ENCODE measurements at places on chromosomes 12 and 14. TPM values are rescaled to one million over a fixed set of nuclear protein-coding genes. Genes with fewer than 3 reads are reported as not detected.

- no peaks in the 10 kb centered on the region for H3K36me3 ChIP-seq
- H3K27ac ChIP-seq: no peak overlapping the region
- no peaks in the 10 kb centered on the region for H3K27me3 ChIP-seq
These were observed 47.9 kb downstream of the TMEM117 start for GRCh38 chr12:43883748-43884147.

The VWF gene
- 0.48 TPM for total RNA-seq

DNA sequence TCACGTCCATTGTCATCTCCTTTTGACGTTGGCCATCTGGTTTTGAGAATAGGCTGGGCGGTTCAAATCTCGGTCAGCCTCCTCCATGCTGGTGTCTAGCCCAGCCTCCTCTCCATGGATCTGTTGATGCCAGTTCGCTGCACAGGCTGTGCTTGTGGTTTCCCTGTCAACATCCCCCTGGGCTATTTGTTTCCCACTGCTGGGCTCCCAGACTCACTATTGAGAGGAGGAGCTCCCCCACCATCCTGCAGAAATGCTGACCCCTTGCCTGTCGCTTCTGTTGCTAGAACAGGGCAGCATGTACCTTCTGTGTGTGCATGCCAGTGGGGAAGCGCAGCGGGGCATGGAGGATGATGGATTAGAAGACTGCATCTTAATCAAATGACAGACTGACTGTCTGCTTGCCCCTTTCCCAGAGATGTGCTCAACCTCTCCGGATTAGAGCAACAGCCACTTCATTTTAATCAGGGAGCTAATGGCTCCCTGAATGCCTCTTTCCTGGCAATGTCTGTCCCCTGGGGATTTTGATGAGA is 170.5 kb downstream of the TSPAN9 start:
- H3K27ac ChIP-seq: no peak overlapping the region
- peaks cover 14% of the 10 kb centered on the region for H3K4me1 ChIP-seq
- DNase-seq: no peak

The RAD9B gene
- 0.09 TPM for total RNA-seq

DNA sequence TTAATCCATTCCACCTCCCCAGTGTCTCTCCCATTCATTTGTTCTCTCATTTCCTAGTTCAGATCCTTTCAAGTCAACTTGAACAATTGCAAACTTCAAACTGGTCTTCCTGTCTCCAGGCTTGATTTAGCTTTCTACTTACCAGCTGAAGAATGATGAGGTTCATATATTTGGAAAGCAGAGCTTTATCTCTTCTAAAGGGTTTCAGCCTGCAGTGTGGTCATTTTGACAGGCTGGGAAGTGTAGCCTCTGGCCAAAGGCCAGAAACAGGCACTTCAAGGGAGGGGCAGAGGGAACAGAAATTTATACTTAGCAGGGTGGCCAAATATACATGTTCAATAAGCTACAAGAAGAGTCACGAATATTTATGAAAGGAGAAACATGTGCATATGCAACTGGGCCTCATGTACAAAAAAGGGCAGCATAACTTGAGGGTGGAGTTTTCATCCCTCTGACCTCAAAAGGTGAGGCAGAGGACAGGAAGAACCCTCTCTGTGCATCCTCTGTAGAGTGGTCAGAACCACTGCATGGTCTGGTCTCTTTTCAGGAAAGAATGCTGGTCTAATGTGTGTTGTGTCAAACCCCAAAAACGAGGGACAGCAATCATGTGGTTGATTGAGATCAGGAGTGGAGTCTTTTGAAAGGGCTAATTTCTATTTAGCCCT is 34.0 kb upstream of the HECTD1 start:
- no peak for DNase-seq
- no peaks in the 10 kb centered on the region for H3K27me3 ChIP-seq
- peaks cover 19% of the 10 kb centered on the region for H3K4me1 ChIP-seq
- no peaks in the 10 kb centered on the region for H3K36me3 ChIP-seq
- peak overlapping the region; percentile 13 for H3K27ac ChIP-seq
- no peak overlapping the region for H3K4me3 ChIP-seq

The SDR9C7 gene
- not detected for total RNA-seq

DNA sequence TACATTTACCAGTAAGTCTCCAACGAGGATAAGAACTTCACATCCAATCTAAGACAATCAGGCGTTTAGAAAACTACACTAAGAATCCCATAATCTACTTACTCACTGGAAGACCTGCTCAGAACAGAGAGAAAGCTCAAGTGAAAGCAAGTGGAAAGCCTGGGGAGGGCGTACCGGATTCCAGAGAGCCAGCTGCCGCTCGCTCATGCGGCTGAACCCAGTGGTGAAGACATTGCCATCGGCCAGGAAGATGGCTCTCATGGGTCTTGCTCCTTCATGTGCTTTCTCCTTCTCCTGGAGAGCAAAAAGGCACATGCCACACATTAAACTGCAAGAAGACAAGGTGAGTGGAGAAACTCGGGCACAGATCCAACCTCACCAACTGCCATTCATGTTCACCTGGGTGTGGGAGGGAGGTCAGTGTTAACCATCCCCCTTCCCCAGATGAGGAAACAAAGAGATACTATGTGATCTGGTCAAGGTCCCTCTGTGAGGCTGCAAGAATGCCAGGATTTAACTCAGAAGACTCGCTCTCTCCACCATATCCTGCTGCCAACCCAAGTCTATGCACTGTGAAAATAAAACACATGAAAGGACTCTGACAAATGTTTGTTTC is 23.5 kb upstream of the SELPLG start:
- no peak overlapping the region for H3K27ac ChIP-seq
- peaks cover 26% of the 10 kb centered on the region for H3K4me1 ChIP-seq
- DNase-seq: no peak
- no peak overlapping the region for H3K4me3 ChIP-seq

DNA sequence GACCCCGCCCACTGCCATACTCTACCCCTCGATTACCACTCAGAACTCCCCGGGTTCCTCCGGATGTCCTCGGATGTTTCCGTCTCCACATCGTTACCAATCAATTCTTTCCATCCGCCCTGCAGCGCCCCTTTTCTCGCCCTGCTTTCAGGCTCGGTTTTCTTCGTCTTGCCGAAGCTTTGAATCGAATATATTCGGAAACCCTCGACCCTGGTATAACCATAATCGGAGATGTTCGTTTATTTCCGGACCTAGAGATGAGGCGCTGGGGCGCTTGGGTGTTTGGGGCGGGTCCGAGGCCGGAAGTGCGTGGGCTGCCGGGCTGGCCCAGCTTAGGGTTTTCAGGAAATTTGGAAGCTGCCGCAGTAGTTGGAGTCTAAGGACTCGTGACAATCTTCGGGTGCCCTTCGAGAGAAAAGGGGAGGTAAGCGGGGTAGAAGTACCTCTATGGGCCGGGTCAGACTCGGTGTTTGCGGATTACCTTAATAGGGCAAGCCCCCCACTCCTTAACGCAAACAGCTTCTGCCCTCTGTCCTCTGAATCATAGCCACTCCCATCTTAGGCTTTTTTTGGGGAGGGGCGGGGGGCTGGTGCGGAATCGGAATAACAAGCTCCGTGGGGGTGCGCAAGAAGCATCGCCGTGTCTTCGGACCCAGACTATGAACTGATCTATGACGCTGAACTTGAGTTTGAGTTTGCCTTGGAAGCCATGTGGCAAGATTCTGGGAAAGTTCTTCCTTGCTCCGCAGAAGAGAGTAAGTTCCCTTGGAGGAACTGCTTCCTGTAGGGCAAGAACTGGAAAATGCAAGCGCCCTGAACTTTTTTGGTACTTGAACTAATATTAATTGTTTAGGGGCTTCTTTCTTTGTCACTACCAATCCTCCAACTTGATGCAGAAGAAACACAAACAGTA is at the start of gene C14orf119:
Gene C14orf119, plus strand, starts transcription at position 310 of the 913 bp plus-strand sequence. CDS start 2,154 bp downstream, outside the sequence.
- no peak within 1 kb of the TSS for H3K27ac ChIP-seq
- H3K27me3 ChIP-seq: no peaks in the 10 kb centered on the region
- peaks cover 37% of the 10 kb centered on the region for H3K4me1 ChIP-seq
- H3K4me3 ChIP-seq: no peak within 1 kb of the TSS

- no peak overlapping the region for H3K27ac ChIP-seq
- DNase-seq: no peak
- no peaks in the 10 kb centered on the region for H3K27me3 ChIP-seq
- H3K36me3 ChIP-seq: no peaks in the 10 kb centered on the region
These were observed 366.7 kb downstream of the BTG1 start for GRCh38 chr12:91778938-91779400.

The RD3L gene
- not detected for total RNA-seq

DNA sequence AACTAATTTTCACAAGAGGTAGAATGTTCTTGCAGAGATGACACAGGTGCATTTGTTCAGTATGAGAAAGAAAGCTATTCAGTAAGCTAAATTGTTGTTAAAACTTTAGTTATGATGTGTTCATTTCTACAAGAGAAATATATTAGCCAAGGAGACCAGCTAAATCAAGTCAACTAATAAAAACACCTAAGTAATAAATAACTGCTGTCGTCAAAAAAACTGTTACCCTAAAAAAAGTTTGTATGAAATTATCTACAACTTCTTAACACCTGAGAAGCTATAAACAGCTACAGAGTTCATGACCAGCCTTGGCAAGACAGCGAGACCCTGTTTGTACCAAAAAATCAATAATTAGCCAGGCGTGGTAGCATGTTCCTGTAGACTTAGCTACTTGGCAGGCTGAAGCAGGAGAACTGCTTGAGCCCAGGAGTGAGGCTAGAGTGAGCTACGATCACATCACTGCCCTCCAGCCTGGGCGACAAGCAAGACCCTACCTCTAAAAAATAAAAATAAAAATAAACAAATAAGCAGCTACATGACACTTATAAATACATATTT is 67.6 kb upstream of the AP4S1 start:
- H3K27ac ChIP-seq: peak overlapping the region; percentile 32
- no peak overlapping the region for H3K4me3 ChIP-seq
- DNase-seq: no peak
- H3K4me1 ChIP-seq: peaks cover 16% of the 10 kb centered on the region
- H3K36me3 ChIP-seq: peaks cover 16% of the 10 kb centered on the region

The LAG3 gene
- total RNA-seq: 2.6 TPM

DNA sequence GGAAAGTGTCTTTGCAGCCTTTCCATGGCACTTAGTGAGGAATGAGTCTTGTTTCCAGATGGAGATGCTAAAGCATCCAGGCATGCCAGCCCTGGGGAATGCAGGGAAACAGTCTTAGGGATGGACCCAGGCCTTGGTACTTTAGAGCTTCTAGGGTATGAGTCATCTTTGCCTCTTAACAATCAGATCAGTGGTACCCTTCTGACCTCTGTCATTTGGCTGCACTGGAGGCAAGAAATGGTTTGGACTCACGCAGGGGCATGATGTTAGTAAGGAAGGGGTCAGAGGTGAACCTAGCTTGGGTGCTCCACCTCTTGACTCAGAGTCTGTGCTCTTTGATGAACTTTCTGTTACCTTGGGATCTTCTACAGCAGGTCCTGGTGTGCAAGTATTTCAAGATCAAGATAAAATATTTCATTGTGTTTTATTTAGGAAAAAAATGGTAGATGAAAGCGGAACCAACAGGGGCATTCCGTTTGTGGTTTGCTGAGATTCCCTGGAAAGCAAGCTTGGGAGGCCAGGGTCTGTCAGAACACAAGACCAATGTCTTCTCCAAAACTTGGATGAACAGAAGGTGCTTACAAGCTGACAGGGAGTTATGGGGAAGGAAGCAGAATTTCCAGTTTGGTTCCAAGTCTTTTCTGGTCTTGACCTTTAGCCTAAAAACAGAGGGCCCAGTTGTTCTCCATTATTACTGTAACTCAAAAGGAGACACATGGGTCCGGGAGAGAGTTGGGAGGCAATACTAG is 216.2 kb downstream of the ZFP36L1 start:
- H3K36me3 ChIP-seq: 0 out of 2 replicates have a peak, but pooled peaks cover 3% of the 10 kb centered on the region
- DNase-seq: no peak
- no peak overlapping the region for H3K4me3 ChIP-seq
- H3K4me1 ChIP-seq: peaks cover 20% of the 10 kb centered on the region
- H3K27ac ChIP-seq: no peak overlapping the region

GRCh38 chr14:104887623-104888488 is 22.8 kb downstream of the CEP170B start:
- H3K4me3 ChIP-seq: no peak overlapping the region
- no peaks in the 10 kb centered on the region for H3K27me3 ChIP-seq
- H3K27ac ChIP-seq: no peak overlapping the region
- H3K4me1 ChIP-seq: peaks cover 2% of the 10 kb centered on the region
- no peaks in the 10 kb centered on the region for H3K36me3 ChIP-seq

- H3K27me3 ChIP-seq: no peaks in the 10 kb centered on the region
- H3K27ac ChIP-seq: no peak overlapping the region
- peaks cover 23% of the 10 kb centered on the region for H3K36me3 ChIP-seq
- peak; percentile 80 for DNase-seq
- H3K4me3 ChIP-seq: peak overlapping the region; percentile 95
These were observed 1.2 kb upstream of the NEMF start for GRCh38 chr14:49853572-49854375.

DNA sequence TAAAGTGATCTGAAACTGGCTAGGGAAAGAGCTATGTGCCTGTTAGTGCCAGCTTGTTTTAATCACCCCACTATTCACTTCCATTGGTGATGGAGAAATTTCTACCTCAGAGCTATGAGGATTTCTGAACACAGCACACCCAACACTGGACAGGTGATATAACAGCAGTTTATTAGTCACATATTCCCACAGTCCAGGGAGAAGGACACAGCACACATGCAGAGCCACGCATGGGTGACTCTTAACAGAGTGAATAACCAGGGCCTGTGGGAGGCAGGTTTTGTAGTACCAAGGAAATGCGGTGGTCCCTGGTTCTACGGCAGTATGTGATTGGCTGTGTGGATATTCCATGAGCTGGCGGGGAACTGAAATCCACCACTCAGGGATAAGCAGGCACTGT is 455.1 kb downstream of the BTG1 start:
- H3K27me3 ChIP-seq: no peaks in the 10 kb centered on the region

DNA sequence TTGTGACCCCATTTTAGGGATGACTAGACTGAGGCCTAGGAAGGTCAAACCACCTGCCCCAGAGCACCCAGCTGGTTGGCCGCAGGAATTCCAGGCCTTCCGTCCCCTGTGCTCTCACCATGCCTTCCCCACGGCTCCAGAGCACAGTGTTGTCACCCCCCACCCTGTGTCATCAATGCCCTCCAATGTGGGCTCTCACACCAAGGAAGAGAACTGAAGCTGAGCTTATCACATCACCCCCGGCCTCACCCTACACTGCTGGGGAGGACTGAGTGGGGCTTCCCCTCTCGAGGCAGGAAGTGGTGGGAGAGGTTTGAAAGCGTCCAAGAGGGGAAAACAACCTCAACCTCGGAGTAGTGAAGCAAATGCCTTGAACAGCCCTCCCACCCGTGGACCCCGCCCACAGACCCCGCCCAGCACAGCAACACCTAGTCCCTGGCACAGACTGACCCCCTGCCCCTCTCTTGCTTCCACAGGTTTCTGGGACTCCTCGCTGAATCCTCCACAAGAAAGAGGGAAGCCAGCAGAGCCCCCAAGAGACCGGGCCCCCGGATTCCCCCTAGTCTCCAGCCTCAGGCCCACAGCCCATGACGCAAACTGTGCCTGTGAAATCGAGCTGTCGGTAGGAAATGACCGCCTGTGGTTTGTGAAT is 97.2 kb downstream of the LGMN start:
- DNase-seq: no peak
- no peaks in the 10 kb centered on the region for H3K4me1 ChIP-seq
- H3K36me3 ChIP-seq: no peaks in the 10 kb centered on the region
- H3K4me3 ChIP-seq: no peak overlapping the region
- H3K27ac ChIP-seq: no peak overlapping the region

DNA sequence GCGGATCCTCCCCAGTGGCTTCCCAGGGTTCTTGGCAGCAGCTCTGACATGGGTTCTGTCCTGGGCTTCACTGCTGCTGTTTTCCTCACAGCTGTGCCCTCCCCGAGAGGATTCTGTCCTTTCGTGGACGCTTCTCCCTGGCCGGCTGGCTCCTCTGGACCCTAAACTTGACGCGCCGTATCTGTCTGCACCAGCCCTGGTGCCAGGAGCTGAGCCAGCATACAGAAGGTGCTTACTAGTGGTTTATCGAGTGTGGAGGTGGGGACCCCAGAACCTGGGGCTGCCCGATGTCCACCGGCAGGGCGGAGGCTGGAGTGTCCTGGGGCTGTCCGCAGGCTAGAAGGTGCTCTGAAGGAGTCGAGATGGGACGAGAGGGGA is 17.2 kb downstream of the FBRSL1 start:
- H3K27me3 ChIP-seq: no peaks in the 10 kb centered on the region
- DNase-seq: no peak
- H3K27ac ChIP-seq: no peak overlapping the region

The KRT6C gene
- not detected for total RNA-seq
